Right lung (tissue), 10 donors: ENCODE measurements at places on chromosomes 6 and 20. TPM values are rescaled to one million over a fixed set of nuclear protein-coding genes. Genes with fewer than 3 reads are reported as not detected.

The ADGRF1 gene
- 0.22 TPM for polyA plus RNA-seq

DNA sequence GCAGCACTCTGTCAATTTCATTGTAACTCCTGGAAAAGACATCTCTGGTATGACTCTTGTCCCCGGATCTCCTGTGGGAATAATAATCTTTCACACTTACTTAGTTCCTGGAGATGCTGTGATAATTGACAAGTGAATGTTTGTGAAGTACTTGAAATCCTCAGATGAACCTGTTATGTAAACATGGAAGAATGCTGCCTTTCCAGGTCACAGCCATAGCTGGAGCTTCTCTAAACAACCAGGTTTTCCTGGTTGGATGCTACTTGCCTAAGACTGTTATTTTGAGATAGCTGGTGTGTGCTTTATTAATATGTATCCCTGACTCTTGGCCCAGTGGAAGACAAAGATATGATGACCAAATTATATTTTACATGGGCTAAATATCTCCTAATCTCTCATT lies 228.6 kb downstream of the KCNQ5 start:
- no peak for DNase-seq

DNA sequence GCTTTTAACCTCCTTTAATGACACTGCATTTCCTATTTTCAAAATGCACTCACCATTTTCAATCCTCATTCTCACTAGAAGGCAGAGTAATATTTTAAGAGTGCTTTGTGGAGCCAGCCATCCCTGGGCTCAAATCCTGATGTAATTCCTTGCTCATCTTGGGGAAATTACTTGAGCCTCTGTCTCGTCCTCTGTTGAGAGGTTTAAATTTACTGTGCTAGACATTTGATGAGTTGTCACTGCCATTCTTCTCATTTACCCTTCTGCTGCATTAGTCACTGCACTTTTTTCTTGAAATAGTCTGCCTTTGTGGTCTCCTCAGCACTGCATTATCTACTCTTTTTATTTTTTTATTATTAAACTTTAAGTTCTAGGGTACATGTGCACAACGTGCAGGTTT lies 150.0 kb upstream of the HDDC2 start:
- DNase-seq: no peak

DNA sequence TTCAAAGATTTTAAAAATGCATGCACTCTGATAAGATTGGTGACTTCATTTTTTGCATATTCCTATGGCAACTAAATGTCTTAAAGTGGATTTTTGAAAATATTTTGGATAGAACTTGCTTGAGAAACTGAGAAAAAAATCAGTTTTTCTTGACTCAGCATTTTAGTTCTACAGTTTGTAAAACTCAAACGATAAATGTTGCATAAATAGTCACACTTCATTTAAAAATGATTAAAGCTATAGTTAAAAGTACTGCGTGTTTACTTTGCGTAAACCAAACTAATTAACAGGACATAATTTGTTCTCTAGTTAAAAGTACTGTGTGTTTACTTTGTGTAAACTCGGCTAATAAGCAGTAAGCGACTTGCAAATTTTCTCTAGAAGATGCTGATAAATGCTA lies 28.3 kb upstream of the MEI4 start:
- DNase-seq: peak; percentile 40

DNA sequence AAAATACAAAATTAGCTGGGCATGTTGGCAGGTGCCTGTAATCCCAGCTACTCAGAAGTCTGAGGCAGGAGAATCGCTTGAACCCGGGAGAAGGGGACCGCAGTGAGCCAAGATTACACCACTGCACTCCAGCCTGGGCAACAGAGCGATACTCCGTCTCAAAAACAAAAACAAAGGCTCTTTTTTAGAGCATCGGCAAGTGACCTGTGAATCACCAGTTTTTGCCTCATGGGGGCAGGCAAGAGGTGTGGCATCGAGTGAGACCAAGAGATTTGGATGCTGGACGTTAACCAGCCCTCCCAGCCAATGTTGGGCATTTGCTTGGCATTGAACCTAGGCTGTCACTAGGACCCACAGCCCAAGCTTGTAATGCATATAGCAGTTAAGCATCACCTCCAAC lies 14.6 kb upstream of the CDK5RAP1 start:
- no peak for DNase-seq

The TGM6 gene
- not detected for polyA plus RNA-seq

The PLEKHG1 gene
- 31.2 TPM for polyA plus RNA-seq

The WFDC2 gene
- 29.6 TPM for polyA plus RNA-seq

DNA sequence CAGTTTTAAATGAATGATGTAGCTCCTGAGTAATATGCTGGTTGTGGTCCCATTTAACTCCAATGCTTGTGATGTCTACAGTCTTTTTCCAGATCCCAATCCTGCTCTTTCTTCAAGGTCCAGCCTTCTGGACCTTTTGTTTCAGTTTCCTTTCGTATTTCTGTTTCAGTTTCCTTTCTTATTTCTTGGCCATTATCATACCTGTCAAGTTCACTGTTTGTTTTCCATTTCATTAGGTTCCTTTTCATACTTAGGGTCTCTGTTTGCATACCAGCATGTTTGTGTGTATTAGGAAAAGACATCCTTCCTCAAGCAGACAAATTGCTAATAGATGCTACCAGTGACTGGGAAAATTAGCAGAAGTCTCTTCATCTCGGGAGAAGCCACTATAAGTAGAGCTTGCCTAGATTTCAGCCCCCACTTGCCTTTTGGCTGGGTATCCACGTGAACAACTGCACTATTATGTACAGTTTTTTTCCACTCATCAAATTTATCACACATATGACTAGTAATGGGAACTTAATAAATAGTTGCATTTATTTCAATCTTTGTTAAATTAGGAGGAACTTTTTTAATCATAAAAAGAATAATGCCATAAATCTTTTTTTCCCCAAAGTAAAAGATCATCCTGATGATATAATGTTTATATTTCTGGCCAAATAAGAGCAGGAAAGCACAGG lies 583.4 kb downstream of the BCKDHB start:
- no peak for DNase-seq

The KCNQ5 gene
- 1.9 TPM for polyA plus RNA-seq

GRCh38 chr6:110369066-110369465 lies 10.9 kb upstream of the METTL24 start:
- DNase-seq: no peak

GRCh38 chr6:161198783-161199460 lies 74.9 kb downstream of the AGPAT4 start:
- DNase-seq: no peak

GRCh38 chr6:90008908-90009501 lies 114.7 kb downstream of the GJA10 start:
- DNase-seq: no peak

DNA sequence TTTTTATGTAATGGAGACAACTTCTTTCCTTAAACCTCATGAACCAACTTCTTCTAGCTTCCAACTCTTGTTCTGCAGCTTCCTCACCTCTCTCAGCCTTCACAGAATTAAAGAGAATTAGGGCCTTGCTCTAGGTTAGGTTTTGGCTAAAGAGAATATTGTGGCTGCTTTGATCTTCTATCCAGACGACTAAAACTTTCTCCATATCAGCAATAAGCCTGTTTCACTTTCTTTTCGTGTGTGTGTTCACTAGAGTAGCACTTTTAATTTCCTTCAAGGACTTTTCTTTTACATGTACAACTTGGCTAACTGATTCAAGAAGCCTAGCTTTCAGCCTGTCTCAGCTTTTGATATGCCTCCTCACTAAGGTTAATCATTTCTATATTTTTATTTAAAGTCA lies 596.1 kb upstream of the NRSN1 start:
- DNase-seq: no peak

GRCh38 chr6:3753228-3753835 lies 1.8 kb upstream of the PXDC1 start:
- DNase-seq: no peak

DNA sequence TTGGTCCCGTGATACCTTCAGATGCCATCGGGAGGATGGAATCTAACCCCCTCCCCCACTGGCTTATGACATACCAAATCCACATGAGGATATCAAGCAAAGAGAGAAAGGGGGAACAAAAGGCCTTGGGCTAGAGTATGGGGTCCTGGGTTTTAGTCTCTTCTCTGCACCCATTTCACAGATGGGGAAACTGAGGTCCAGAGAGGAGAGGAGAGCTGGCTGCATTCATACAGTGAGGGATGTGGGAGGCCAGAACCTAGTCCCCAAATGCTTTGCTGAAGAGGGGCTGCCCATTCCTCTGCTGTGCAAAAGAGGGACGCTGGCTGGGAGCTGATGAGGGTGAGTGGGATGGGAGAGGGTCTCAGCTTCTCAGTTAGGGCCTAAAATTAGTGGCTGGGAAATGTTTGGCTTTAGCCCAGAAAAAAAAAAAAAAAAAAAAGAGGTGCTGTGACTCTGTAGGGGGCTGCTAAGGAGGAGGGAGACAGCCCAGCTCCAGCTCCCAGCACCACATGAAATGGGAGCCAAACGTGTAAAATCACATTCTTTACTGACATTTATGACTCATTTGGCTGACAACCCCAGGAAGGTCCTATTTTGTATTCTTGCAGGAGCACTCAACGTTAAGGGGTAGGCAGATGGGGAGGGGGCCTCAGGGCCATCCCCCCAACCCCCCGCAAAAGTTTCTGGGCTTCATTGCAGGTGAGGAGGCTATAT lies 11.9 kb downstream of the XKR7 start:
- no peak for DNase-seq

The CFB gene
- 8.6 TPM for polyA plus RNA-seq

- DNase-seq: no peak
These were observed 22.8 kb upstream of the PCMTD2 start for GRCh38 chr20:64232794-64233193.

GRCh38 chr6:135012349-135012748 lies 42.3 kb downstream of the HBS1L start:
- no peak for DNase-seq

DNA sequence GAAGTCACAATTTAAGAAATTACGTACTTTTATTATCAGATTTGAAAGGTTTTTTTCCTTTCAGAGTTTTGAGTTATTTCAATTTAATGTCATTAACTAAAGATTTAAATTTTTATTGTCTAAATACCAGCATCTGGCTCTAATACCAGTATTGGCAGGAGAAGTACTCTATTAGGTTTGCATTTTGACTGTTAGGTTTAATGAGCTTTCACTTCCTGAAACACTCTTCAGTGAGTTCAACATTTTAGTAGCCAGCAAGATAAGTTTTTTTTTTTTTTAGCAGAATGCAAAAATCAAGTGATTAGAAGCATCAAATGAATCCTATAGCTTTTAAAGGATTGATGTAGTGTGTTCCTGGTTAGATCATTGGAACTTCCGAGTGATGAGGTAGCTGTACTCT lies 34.0 kb upstream of the SCGN start:
- no peak for DNase-seq

DNA sequence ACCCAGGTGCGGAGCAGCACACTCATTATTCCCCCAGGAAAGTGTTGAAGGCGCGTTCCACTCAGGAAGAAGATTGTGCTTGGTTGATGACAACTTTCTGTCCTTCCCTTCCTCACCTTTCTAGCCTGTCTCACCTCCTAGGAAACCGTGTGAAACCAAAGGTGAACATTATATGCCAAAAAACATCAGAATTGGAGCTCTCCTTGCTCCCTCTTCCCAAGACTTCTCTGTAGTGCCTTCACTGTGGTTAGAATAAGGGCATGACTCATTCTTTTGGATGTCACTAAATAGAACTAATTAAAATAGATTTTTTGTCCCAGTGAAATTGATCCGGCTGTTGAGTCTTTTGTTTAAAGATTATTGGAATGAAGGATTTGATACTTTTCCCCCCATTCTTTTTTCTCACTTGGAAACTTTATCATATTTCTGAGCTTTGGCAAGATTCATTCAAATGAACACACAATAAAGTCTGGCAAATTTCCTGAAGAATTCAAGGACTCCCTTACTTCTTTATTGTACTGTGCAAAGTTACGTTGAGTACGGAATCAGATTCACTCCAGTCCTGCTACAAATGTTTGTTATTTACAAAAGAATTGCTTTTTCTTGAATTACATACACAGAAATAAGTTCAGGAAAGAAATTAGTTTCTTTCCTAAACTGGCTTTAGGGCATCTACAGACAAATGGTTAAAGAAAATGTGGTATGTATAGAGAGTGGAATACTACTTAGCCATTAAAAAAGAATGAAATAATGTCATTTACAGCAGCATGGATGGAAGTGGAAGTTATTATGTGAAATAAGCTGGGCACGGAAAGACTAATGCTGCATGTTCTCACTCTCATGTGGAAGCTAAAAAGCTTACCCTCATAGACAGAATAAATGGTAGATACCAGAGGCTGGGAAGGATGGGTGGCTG lies 142.8 kb upstream of the AKAP12 start:
- DNase-seq: no peak

GRCh38 chr6:135576055-135576454 lies 78.5 kb upstream of the AHI1 start:
- no peak for DNase-seq

The IL17F gene
- polyA plus RNA-seq: not detected

DNA sequence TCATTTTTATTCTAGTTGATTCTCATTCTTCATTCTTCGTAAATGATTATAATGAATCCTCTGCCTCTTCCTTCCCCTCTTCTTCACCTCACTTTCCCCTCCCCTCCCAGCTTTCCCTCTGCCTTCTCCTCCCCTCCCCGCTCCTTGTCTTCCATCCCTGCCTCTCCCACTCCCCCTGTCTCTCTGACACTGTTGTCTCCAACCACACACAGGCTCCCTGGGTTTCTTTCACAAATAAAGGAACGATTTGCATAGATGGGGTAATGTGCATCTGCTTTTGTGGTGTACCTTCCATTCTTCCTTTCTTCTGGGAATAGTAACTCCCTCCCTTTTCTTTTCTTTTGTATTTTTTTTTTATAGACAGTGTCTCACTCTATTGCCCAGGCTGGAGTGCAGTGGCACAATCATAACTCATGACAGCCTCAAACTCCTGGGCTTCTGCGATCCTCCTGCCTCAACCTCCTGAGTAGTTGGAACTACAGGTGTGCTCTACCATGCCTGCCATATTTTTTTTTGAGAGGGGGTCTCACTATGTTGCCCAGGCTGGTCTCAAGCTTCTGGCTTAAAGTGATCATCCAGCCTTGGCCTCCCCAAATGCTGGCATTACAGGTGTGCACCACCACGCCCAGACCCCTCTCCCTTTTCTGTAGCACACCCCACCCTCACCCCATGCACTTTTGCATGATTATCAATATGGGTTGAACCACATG lies 318.6 kb downstream of the PRKN start:
- DNase-seq: no peak

- no peak for DNase-seq
These were observed at the start of gene ZBP1 for GRCh38 chr20:57620274-57620990. Gene ZBP1, minus strand, starts transcription at chr20:57620426. Its CDS starts 131 bp downstream, at chr20:57620295.

DNA sequence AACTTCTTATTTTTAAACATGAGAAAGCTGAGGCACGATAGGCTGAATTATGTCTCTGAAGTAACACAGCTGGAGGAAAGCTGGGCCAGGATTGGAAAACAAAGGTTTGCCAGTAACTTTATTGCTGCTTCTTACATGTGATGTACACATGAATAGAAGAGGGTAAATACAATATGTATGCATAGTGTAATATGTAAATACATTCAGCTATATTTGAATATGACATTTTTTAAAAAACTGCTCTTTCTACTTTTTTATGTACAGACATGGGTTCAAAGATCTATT lies 90.2 kb downstream of the ADTRP start:
- no peak for DNase-seq

GRCh38 chr6:130628862-130629261 lies 198.3 kb upstream of the SMLR1 start:
- no peak for DNase-seq
